ENCODE measurements at places on chromosomes 6 and 20.

- H3K36me3 ChIP-seq = no peaks in the 10 kb centered on the region
- H3K4me1 ChIP-seq = no peaks in the 10 kb centered on the region
- DNase-seq = no peak
- no peaks in the 10 kb centered on the region for H3K27me3 ChIP-seq
- H3K27ac ChIP-seq = no peak overlapping the region
- no peak overlapping the region for H3K4me3 ChIP-seq
These were observed 35.9 kb upstream of the FAM50B start for GRCh38 chr6:3813150-3813780.

DNA sequence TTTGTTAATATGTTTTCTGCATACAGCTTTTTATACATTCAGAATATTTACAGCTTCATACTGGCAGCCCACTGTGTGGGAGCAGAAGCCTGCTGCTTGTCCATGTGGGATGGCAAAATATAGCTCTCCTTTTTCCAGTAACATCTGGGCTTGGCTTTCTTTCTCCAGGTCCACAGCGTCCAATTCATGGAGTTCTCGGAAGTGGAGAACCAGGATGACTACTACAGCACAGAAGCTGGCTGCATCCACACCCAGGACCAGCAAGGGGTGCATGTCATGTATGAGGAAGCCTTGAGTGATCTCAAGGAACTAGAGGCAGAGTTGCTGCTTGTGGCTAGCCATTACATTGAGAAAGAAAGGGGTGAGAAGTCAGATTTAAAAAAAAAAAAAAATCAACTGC, 143.1 kb downstream of the CD164 start:
- H3K27me3 ChIP-seq = no peaks in the 10 kb centered on the region
- H3K4me1 ChIP-seq = peaks cover 5% of the 10 kb centered on the region
- H3K36me3 ChIP-seq = no peaks in the 10 kb centered on the region
- H3K4me3 ChIP-seq = no peak overlapping the region
- H3K27ac ChIP-seq = no peak overlapping the region

GRCh38 chr6:101832371-101832770, 438.9 kb downstream of the GRIK2 start:
- no peak overlapping the region for H3K27ac ChIP-seq
- H3K4me1 ChIP-seq = no peaks in the 10 kb centered on the region
- H3K36me3 ChIP-seq = no peaks in the 10 kb centered on the region
- H3K27me3 ChIP-seq = no peaks in the 10 kb centered on the region
- no peak overlapping the region for H3K4me3 ChIP-seq

DNA sequence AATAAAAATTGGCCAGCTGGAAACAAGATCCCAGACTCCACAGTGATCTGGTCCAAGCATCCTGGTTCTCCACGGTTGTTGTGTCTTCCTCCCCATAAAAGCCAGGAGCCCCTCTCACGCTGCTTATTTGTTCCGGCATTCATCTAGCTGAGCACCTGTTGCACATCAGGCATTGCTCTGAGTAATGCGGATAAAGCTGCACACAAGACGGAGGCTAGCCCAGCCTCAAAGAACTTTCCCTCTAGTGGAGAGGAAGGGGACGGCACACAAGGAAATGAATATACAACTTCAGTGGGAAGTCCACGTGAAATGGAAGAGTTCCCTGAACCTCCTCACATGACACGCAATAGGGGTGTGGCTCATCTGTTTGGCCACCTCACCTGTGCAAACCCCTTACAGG, 30.3 kb upstream of the NXT1 start:
- H3K4me1 ChIP-seq = no peaks in the 10 kb centered on the region
- no peaks in the 10 kb centered on the region for H3K36me3 ChIP-seq
- H3K27ac ChIP-seq = no peak overlapping the region
- no peak for DNase-seq
- H3K4me3 ChIP-seq = no peak overlapping the region
- no peaks in the 10 kb centered on the region for H3K27me3 ChIP-seq

DNA sequence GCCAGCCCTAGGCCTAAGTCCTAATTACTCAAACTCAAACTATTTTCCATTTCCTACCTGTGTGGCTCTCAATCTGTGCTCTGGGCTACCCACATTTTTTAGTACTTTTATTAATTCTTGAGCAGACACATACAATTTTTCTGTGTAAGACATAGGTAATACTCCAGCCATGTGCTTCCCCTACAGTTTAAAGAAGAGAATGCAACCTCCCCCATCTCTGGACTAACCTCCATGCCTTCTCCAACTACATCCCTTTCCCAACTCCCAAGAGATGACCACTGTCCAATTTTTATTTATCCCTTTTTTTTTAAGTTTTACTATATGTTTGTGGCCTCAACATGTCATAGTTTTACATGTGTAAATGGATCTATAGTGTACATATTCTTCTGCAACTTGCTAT, 5.8 kb downstream of the HMGN4 start:
- no peak for DNase-seq
- peaks cover 43% of the 10 kb centered on the region for H3K36me3 ChIP-seq
- no peak overlapping the region for H3K4me3 ChIP-seq
- H3K27me3 ChIP-seq = no peaks in the 10 kb centered on the region
- H3K27ac ChIP-seq = no peak overlapping the region

DNA sequence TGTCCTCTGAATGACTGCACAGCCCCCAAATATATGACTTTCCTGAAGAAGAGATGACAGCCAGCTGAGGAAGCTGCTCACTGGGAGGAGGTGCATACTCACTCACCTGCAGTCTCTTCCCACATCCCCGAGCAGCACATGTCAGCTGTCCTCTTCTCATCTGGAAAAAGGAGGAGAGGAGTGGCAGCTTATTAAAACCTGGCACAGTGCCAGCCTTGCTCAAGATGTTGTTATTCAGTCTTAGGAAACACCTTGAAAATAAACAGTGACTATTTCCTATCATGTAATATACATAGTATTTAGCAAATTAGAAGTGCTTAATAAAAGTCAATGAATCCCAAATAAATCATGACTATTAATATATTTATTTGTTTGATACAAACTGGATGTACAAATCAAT, 232.9 kb downstream of the EPM2A start:
- no peaks in the 10 kb centered on the region for H3K36me3 ChIP-seq
- no peak overlapping the region for H3K4me3 ChIP-seq
- no peak for DNase-seq
- no peaks in the 10 kb centered on the region for H3K4me1 ChIP-seq
- H3K27ac ChIP-seq = no peak overlapping the region
- H3K27me3 ChIP-seq = no peaks in the 10 kb centered on the region

DNA sequence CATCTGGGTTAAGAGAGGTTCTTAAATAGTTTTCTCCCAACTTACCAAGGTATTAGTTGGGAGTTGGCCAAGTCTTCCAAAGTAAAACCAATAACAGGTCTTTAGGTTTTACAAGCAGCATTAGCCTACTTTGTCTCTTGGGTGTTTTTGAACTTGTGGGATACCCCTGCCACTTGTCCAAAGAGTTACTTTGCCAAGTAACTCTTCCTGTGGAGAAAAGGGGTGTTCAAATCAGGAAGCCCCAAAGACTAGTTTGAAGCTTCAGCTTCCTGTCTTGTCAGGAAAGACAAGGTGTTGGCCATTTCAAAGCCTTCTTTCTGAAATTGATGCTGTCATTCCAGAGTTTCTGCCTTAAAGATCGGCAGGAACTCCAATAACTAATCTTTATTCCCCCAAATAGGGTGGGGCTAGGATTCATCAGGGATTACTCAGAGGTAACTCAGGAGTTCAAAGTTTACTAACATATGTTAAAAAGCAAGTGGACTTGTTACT, 822 bp downstream of the RAB22A start:
- no peaks in the 10 kb centered on the region for H3K27me3 ChIP-seq
- H3K27ac ChIP-seq = no peak overlapping the region
- DNase-seq = no peak

GRCh38 chr6:7672066-7673062, 53.5 kb upstream of the BMP6 start:
- H3K27ac ChIP-seq = no peak overlapping the region
- peaks cover 4% of the 10 kb centered on the region for H3K4me1 ChIP-seq
- H3K4me3 ChIP-seq = no peak overlapping the region
- DNase-seq = no peak
- H3K36me3 ChIP-seq = no peaks in the 10 kb centered on the region

DNA sequence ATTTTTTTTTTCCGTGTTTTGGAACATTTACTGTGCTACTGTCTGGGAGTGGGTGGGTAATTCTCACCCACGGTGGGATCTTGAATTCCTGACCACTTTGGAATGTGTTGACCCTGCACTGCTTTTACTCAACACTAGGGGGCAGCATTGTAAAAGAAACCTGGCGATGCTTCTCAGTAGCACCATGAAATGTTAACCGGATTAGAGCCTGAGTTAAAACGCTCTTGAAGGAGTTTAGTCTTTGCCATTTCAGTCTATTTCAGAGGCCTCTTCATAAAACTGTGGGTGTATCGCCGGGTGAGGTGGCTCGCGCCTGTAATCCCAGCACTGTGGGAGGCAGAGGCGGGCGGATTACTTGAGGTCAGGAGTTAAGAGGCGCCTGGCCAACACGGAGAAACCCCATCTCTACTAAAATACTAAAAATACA, 114.4 kb upstream of the PRND start:
- H3K27me3 ChIP-seq = peaks cover 7% of the 10 kb centered on the region
- no peak overlapping the region for H3K4me3 ChIP-seq
- no peaks in the 10 kb centered on the region for H3K36me3 ChIP-seq

DNA sequence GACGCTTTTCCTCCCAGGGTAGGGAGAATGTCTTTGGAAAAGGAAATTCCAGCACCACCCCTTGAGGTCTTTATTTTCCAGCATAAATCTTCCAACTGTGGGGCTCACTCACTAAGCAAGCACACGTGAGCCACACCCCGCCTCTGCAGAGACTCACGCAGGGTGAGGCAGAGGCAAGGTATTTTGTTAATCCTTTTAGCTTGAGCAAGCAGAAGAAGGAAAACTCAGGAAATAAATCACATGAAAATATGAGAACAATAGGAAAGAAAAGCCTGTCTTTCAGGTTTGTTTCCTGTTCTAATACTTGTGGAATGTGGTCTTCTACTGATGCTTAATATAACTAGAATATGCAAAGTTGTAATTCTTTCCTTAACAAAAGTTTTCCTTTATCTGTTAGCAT, 4.1 kb upstream of the PHACTR2 start:
- peaks cover 21% of the 10 kb centered on the region for H3K4me1 ChIP-seq
- peak; percentile 79 for DNase-seq
- peak overlapping the region; percentile 7 for H3K4me3 ChIP-seq
- no peak overlapping the region for H3K27ac ChIP-seq
- H3K36me3 ChIP-seq = no peaks in the 10 kb centered on the region
- H3K27me3 ChIP-seq = no peaks in the 10 kb centered on the region

DNA sequence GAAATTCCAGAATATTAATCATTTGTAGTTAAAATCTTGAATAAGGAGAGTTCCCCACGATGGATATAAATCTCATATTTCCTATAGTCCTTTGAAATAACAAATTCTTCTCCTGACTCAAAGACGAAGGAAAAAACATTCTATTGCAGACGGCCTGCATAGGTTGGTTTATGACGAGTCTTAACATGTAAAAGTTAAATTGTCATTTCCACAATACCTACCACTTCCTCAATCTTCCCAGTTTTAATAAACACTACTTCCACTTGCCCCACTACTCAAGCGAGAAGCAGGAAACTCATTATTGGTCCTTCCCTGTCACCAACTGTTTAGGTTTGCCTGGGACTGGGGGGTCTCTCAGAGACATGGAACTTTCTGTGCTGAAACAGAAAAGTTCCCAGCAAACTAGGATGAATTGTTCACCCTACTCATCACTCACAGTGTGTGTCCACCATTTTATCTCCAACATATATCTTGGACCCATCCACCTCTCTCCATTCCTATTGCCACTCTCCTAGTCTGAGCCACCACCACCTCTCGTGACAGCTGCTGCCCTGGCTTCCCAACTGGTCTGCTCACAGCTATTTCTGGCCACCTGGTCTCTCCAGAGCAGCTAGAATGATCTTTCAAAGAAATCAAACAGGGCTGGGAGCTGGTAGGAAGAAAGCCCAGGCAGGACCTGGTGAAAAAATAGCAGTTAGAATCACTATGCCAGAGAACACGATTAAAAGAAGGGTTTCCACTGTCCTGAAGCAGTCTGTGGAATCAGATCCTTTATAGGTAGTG, 15.1 kb upstream of the ZSCAN9 start:
- no peaks in the 10 kb centered on the region for H3K4me1 ChIP-seq
- H3K36me3 ChIP-seq = no peaks in the 10 kb centered on the region
- no peak overlapping the region for H3K27ac ChIP-seq
- H3K4me3 ChIP-seq = no peak overlapping the region
- DNase-seq = no peak

DNA sequence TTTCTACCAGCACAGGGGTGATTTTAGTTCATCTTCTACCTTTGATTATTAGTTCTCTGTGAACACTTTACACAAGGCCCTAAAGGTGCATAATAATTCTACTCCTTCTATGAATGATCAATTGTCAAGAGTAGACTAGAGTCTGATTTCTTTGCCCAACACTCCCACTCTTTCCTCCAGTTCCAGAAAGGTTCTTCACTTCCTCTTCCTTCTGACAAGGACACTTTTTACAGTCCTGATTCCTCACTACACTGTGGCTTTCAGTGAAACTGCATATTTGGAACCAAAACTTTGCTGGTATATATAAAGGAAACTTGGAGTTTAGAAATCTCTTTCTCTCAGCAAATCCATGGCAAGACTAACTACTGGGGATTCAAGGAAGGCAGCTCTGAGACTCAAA, 10.6 kb upstream of the RSPO3 start:
- H3K4me1 ChIP-seq = peaks cover 7% of the 10 kb centered on the region
- no peak for DNase-seq
- H3K27ac ChIP-seq = no peak overlapping the region

GRCh38 chr6:152896923-152897322, 85.9 kb downstream of the FBXO5 start:
- H3K27ac ChIP-seq = no peak overlapping the region
- H3K36me3 ChIP-seq = no peaks in the 10 kb centered on the region
- H3K4me3 ChIP-seq = no peak overlapping the region

DNA sequence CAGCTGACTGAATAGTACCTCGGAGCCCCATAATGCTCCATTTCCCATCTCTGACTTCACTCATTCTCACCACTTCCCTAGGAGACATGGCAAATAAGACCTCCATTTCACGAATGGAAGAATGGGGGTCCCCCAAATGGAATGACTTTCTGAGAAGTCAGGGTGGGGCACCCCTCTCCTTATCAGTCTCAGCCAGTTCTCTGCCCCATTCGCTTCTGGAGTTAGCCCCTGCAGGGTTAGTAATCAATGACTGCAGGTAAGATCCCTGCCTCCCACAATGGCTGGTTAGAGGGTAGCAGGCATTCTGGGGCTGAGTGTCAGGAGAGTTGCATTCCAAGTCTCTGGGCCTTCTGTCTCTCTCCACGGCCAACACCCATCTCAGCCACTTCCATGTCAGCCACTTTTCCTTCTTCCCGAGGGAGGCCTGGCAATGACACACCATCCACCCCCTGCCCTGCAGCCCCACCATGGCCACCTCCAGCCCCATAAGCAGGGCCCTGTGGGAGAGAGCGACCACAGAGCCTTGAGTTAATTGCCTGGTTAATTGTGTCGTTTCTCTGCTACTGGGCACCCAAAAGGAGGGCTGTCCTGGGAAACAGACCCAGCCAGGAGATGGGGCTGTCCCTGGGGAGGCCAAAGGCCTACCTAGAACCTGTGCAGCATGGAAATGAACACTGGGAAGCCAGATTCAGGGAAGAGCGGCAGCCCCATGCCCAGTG, 13.4 kb downstream of the CCDC167 start:
- peaks cover 25% of the 10 kb centered on the region for H3K36me3 ChIP-seq
- DNase-seq = peak; percentile 42
- peaks cover 18% of the 10 kb centered on the region for H3K4me1 ChIP-seq
